Posterior cingulate gyrus (tissue), 11 donors: ENCODE measurements at places on chromosomes 16 and 17.

- no peak for DNase-seq
Observed at GRCh38 chr17:281365-281999, 71.1 kb downstream of the RPH3AL start.

DNA sequence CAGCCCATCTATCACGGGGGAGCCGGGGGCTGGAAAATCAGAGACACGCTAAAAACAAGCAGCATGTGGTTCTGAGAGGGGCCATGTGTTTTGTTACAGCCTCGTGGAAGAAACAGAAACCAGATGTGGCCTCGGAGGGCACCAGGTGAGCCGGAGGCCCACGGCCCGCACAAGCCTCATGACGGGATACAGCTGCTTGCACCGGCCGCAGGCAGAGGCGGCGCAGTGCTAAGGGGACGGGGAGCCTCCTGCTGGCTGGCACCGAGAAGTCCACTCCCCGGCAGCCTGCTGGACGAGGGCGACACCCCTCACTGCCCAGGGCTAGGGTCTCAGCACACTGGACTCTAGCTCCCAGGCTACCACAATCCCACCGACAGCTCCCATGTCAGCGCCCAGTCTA lies 19.2 kb downstream of the NDUFAF8 start:
- no peak for DNase-seq

GRCh38 chr17:79026376-79027273 lies 2.7 kb downstream of the C1QTNF1 start:
- no peak for DNase-seq

GRCh38 chr16:64531401-64531800 lies 590.5 kb downstream of the CDH11 start:
- DNase-seq = no peak

DNA sequence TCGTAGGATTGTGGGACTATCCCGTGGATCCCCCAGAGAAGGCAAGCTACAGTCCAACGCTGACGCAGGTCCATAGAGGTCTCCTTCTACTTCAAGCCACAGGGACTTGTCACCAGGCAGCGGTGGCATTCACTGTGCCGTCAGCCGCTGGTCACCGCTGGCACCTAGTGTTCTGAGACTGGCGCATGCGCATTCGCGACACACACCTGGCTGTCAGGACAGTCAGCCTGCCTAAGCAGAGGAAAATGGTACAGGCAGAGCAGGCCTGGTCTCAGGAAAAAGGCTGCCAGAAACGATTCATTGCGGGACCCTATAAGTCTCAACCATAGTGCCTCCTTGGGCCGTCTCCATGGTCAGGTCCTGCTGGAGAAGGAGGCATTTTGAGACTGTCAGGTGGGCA lies 138.0 kb upstream of the WSB1 start:
- DNase-seq = no peak

DNA sequence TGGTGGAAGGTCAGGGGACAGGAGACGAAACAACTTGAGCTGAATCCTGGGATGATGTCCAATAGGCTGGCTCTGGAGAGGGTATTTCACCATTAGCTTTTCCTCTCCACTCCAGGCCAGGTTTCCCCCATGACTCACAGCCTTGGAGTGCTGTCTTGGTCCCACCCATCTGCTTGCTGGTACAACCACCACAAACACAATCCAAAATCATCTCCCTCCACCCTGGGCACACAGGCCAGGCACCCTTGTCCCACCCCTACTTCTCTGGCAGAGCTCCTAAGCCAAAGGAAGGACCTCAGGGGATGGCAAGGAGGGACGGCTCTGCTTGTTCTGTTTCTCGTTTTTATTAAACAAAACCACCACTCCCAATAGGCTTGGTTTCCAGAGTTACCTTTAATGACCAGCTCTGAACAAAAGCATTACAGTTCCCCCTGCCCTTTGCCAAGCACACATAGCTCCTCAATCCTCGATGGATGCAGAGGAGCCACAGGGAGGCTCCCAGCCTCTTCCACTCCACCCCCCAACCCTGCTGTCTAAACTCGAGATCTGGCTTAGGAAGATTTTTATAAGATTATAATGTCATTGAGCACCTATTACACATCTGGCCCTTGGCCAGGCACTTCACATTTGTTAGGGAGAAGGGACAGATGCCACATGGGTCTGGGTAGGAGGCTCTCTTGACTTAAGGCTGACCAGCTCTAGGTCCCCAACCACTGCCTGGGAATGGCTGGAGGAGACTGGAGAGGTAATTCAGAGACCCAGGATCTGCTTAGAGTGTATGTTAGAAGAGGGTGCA lies 13.3 kb downstream of the CAVIN1 start:
- peak; percentile 52 for DNase-seq

DNA sequence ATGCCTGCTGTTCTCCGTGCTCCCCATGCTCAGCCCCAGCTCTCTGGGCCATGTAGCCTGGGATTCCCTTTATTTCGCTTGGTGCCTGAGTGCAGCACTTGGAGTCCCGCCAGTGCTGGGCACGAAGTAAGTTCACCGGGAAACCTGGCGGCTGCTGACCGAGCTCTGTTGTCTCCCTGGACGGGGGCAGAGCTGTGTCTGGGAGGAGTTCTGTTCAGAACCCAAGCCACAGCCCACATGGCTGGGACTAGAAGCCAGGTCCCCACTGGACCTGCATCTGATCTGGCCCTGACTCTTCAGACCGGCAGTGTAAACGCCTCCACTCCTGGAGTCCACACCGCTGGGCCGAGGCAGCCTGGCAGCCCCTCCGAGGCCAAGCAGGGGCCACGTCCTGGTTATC lies 37.5 kb upstream of the CIBAR2 start:
- DNase-seq = no peak

GRCh38 chr16:48687421-48688038 lies 77.5 kb upstream of the N4BP1 start:
- peak; percentile 89 for DNase-seq

DNA sequence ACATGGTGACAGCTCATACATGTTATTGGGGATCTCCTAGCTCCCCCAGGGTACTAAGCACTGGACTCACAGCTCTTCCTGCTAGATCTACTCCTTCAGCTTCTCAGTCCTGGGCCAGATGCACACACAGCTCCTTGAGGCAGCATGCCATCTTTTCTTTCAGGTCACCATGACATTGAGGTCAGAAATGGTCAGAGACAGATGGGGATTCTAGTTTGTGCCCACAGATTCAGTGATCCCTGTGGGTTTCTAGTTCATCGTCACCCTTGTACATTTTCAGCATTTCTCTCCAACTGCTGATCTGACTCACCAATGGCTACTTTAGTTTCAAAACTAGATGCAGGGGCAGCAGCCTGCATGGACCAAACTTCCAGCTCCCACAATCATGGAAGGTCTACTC lies 560.7 kb upstream of the PSMD7 start:
- DNase-seq = no peak

GRCh38 chr16:67562918-67563707 lies 787 bp downstream of the CTCF start:
- DNase-seq = peak; percentile 61
